ENCODE measurements at places on chromosomes 11 and 22. TPM values are rescaled to one million over a fixed set of nuclear protein-coding genes. Genes with fewer than 3 reads are reported as not detected.

NOX4 gene
- 3.0 TPM for total RNA-seq

OR11H1 gene
- not detected for total RNA-seq

ABCC8 gene
- total RNA-seq = 3.2 TPM

OR5B21 gene
- not detected for total RNA-seq

FIBIN gene
- not detected for total RNA-seq

PNPLA5 gene
- total RNA-seq = 5.2 TPM

APLNR gene
- 0.39 TPM for total RNA-seq

PLEKHA7 gene
- 21.0 TPM for total RNA-seq

OR2AT4 gene
- total RNA-seq = not detected

COA4 gene
- total RNA-seq = 116 TPM

CRACR2B gene
- 29.0 TPM for total RNA-seq

NCAPD3 gene
- total RNA-seq = 52.2 TPM

DLG2 gene
- total RNA-seq = 8.2 TPM

GGT5 gene
- total RNA-seq = 0.20 TPM

C22orf42 gene
- not detected for total RNA-seq

NXF1 gene
- 65.5 TPM for total RNA-seq

GALNT18 gene
- 1.7 TPM for total RNA-seq

PTPRJ gene
- 10.6 TPM for total RNA-seq

RNASEH2C gene
- 53.8 TPM for total RNA-seq

OR4C15 gene
- total RNA-seq = not detected

IRAG1 gene
- total RNA-seq = 3.3 TPM

OR5B12 gene
- total RNA-seq = not detected

EIF4G2 gene
- total RNA-seq = 1,056 TPM

VSTM5 gene
- total RNA-seq = not detected

Data from H9 (cell line).